Hypothalamus (tissue), 51 donors: ENCODE measurements at places on chromosomes 13 and 19.

DNA sequence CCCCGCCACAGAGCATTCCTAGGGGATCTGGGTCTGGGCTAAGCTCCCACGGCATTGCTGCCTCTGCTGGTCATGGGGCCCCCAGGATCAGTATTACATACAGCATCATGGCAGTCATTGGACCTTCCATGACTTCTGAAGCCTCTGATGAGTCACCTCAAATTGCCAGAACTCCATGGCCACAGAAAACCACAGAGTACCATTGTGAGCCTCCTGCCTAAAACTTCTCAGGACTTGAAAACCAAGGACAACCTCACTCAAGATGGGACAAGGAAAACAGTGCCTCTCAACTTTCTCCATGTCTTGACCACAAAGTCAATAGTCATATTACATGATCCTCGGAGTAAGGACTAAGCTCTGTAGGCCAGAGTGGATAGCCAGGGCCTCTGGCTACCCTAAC, 306.0 kb downstream of the GPC5 start:
- no peak for DNase-seq

DNA sequence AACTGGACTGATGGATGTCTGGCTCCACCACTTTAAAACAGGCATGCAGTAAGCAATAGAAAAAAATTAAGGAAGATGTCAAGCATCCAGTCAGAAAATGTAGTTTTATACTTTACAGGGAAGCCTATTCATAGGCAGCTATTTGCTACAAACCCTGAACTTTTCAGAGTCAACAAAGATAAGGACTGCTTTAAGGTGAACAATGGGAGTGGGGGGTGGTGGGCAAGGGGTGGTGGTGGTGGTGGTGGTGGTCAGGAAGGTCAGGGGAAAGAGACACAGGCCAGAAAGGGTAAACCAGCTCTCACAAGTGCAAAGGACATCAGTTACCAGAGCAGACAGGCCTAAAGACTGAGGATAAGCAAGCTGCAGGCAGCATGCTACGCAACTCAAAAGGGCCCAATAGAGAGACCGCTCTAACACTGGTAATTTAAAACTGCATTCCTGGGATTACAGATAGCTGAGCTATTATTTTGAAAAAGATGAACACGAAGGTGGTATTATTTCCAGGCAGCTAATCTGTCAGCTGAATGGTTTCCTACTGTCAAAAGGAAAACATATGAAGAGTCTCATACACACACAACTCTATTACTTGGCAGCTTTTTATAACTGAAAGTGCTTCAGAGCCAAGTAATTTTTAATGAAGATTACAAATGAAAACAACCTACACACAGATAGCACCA, 14.8 kb downstream of the BRD4 start:
- no peak for DNase-seq

DNA sequence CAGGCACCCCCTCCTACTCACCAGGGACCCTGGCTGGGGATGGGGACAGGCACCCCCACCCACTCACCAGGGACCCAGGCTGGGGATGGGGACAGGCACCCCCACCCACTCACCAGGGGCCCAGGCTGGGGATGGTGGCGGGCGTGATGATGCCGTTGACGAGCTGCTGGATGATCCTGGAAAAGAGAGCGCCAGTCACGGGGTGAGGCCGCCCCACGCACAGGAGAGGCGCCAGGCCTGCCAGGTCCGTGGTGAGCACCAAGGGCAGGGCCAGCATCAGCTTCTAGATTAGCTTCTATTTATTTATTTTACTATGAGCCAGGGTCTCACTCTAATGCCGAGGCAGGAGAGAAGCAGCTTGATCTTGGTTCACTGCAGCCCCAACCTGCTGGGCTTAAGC, 10.4 kb downstream of the FGF22 start:
- DNase-seq, result no peak

DNA sequence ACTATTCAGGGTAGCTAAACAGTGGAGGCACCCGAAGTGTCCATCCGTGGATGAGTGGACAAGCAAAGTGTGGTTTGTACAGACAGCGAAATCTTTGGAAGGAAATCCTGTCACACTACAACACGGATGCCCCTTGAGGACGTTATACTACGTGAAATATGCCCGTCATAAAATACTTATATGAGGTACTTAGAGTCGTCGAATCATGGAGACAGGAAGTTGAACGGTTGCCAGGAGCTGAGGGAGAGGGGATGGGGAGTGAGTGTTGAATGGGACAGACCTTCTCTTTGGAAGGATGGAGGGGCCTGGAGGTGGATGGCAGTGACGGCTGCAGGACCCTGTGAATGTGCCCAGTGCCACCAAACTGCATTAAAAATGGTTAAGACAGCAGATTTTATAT, 11.6 kb downstream of the ATP4B start:
- DNase-seq, result no peak

GRCh38 chr19:51676566-51677083, 16.5 kb upstream of the SPACA6 start:
- DNase-seq, result no peak

GRCh38 chr19:43618921-43619261, 538 bp downstream of the ZNF428 start:
- DNase-seq, result peak; percentile 69

GRCh38 chr19:33445442-33446329, 72.2 kb downstream of the CEBPG start:
- no peak for DNase-seq

GRCh38 chr13:36343766-36344165, 2.4 kb downstream of the SPART start:
- DNase-seq, result no peak

GRCh38 chr13:93361703-93362102, 135.1 kb downstream of the GPC6 start:
- no peak for DNase-seq

DNA sequence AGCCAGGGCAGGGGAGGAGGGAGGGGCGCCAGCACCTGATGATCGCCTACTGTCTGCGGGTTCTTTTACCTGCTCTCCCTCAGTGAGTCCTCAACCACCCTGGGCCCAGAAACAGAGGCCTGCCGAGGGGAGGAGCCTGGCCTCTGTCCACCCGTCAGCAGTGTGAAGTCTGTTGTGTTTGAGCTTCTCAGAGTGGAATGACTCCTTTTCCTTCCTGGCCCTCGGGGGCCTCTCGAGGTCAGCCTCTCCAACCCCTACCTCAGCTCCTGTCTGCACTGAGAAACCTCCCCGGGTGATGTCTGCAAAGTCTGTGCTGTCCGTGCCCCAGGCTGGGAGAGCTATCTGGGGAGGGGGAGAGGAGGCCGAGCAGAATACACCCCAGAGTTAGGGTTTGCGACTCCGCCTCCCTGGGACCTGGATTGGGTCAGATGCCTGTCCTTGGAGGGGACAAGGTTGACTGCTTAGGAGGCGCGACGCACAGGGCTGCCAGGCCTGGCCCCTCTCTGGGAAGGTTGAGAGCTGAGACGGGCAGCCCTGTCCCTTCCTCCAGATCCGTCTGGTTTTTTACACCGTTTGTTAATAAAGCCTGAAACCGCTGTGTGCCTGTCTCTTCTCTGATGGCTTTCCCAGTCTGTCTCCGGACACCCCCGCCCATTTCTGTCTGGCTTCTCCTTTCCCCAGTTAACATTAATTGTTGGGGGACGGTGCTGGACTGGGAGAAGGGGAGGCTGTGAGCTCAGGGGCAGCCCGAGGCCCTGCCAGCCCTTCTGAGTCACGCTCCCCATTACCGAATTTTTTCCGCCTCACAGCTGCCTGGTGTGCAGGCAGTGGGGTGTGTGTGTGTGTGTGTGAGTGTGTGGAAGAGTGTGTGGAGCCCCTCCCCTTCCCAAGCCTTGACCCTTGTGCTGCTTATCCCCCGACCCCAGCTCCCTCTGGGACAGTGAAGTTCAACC, 989 bp upstream of the SSC5D start:
- no peak for DNase-seq

GRCh38 chr13:45109102-45109720, 11.1 kb upstream of the GTF2F2 start:
- DNase-seq, result no peak

DNA sequence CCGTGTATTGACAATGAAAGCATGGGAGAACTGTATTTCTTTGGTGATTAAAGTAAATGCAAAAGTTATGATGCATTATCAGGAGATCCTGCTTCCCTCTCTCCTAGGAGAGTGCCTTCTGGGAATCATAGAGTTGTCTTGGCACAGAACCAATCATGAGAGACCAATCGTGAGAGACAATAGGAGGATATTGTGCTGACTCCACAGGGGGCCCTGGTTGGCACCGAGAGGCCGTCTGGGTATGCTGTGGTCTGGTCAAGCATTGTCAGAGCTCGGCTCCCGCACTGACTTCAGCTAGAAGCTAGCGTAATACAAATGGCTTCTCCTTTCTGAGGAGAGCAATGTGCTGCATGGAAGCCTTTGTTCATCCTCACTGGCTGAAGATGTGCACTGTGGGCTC, 131.5 kb upstream of the GJB6 start:
- DNase-seq, result no peak

- no peak for DNase-seq
These were observed 20.3 kb upstream of the RNASEH2B start for GRCh38 chr13:50889317-50889716.

DNA sequence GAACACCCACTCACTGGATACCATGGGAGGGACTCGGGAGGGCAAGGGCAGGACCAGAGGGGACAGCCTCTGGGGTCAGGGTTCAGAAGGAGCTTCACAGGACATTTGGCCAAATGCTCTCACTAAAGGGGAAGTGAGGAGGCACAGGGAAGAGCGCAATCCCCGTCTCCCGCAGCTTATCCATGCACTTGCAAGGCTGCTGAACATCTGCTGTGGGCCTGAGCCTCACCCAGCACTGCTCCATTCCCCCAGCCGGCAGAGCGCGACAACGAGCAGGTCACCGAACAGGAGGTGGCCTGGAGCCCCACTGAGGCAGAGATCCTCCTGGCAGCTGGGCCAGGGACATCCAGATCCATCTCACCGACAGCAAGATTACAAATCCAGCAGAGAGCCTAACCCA, 23.3 kb downstream of the ELAVL1 start:
- no peak for DNase-seq

- DNase-seq, result no peak
These were observed 38.0 kb upstream of the DOCK9 start for GRCh38 chr13:99015606-99016490.

DNA sequence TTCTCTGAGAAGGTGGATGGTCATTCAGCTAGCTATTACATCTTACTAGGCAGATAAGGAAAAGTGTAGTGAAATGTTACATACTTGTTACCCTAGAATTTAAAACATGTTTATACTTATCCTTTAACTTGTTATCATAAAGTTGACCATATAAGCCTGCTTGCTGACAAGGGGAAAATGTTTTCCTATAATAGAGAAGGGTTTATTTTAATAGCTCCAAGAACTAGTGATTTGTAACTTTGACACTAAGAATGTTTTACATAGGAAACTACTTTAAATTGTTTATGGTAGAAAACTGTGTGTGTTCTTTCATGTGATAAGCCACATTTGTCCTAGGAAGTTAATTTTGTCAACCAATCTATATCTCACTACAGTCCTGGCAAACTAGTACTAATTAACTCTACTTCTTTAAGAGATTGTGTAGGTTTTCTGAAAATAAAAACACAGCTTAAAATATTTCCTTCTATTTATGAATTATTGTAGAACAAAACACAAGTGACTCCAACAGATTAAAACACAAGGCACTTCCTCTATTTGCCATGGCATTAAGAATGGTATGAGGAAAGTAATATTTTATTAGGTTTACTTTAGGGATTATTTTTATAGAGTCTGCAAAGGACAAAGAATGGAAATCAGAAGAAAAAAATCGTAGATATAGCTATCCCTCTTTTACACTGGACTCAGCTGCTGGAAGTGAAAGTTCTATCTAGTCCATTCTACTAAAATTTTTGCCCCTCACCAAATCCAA, 233.3 kb upstream of the NBEA start:
- DNase-seq, result no peak

DNA sequence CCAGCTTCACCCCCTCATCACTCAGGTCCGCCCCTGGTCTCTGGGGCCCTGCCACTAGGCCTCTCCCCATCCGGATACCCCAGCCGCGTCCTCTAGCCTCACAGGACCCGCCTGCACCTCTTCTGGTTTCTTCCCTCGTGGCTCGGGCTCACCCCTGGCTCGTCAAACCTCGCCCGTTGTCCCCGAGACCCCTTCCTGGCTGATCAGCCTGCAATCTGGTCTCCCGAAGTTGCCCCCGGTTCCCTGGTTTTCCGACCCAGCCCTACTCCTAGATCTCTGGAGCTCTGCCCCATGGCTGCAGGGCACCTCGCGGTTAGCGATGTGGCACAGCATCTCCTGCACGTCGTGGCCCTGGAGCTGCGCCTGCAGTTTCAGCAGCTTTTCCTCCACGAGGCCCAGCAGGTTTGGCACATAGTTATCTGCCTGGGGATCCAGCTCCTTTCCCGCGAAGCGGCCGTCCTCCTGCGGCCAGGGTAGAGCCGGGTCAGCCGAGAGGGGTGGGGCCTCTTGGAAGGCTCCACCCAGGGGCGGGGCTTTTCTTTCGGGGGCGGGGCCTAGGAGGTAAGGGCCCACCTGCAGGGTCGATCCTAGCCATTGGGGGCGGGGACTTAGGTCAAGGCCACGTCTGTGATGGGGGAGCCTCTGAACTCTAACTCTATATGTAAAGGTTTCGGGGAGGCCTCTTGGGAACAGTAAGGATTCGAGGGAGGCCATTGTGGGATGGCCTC, 2.4 kb upstream of the RGL3 start:
- DNase-seq, result no peak

GRCh38 chr19:43489310-43489709, 15.2 kb downstream of the PHLDB3 start:
- no peak for DNase-seq

- no peak for DNase-seq
These were observed 287.5 kb downstream of the ATP8A2 start for GRCh38 chr13:25659091-25659795.

GRCh38 chr19:35903550-35904179, 1.3 kb downstream of the HCST start:
- DNase-seq, result peak; percentile 30

DNA sequence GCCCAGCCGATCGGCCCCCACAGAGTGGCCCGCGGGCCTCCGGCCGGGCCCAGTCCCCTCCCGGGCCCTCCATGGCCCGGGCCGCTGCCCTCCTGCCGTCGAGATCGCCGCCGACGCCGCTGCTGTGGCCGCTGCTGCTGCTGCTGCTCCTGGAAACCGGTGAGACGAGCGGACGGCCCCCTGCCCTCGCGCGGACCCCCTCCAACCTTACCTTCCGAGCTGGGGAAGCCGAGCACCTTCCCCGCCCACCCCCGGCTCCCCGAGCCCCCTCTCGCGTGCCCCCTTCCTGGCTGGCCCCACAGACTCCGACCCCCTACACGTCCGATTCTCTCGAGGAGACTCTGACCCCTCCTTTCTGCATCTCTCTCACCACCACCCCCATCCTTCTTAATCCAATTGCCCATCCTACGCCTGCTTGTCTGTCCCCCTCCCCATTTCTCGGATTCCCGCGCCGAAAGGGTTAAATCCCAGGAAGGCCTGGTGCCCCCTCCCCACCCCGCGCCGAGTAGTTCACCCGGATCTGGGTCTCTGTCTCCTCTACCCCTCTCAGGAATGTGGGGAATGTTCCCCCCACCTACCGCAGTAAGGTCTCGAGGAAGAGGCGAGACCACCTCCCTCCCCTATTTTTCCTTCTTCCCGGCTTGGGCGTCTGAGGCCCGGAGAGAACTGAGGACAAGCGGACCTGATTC, 502 bp downstream of the NECTIN2 start:
- no peak for DNase-seq
